ENCODE measurements at places on chromosomes 2 and 18.

DNA sequence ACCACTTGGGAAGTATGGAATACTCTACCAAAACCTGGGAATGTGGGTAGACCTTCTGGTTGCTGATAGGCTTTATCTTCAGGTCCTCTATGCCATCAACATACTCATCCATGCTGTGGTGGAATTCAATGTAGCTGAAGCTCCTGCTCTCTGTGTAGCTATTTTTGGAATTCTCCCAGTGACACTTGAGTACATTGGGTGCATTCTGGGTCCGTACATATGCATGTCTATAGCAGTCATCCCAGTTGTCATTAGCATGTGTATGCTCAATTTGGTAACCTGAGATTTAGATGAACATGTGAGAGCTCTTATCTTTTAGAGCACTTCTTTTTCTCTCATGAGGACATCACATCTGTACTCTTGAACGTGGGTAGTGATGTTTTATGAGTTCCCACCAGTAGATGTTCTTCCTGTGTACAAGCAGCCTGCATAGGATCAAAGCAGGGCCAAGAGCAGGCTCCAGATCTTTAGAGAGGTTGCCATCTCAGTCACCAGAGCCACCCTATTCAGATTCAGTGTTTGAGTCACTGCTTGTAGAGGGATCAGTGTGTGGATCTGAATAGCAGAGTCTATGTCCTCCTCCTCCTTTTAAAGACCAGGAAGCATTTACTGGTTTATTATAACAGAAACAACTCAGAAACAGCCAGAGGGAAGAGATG lies 65.9 kb downstream of the MGAT5 start:
- peak; percentile 30 for DNase-seq

DNA sequence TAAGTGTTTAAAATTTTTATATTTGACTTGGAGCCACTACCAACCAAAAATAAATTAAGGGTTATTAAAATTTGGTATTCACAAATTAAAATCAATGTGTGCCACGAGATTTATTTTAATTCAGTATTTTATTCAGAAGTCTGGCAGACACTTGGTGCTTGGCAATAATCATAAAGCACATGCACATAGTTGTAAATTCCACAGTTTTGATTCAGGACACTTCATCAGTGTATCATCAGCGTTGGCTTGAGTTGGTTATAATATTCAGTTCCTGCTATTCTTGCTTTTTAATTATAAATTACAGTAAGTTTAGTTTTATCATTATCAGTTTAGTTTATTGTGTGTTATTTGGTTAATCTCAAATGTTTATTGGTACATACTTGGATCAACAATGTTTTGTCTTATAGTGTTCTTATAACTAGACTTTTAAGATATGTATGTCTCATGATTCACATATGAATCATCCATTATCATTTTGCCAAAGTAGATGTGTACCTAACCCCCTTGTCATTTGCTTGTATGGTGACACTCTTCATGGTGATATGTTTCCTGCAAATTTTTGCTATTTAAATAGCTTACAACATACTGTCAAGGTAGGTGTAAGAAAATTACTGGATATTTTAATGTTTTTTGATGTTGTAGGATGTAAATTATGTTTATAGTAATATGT lies 237.9 kb downstream of the BABAM2 start:
- DNase-seq: no peak

DNA sequence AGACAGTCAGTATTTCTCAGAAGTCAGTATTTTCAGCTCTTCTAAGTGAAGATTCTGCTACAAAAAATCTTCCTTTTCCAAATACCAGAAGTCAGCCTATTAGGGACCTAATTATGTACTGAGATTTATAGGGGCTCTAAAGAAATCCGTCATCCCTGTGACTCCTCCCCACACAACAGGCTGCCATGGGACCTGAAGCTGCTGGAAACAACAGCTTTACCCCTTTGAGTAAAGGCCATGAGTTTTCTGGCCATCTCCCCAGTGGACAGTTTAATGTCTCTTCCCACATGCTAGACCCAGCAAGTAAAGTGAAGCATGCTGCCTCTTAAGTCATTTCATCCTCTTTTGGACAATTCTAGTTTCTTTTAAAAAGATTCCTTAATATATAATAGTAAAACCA lies 255.7 kb upstream of the ACVR2A start:
- no peak for DNase-seq

- DNase-seq: no peak
Observed at GRCh38 chr2:189595417-189595816, 14.8 kb upstream of the SLC40A1 start.

GRCh38 chr2:26492749-26493515 lies 15.0 kb upstream of the OTOF start:
- DNase-seq: peak; percentile 92

- DNase-seq: peak; percentile 30
Observed at GRCh38 chr2:8551622-8552074, 130.2 kb upstream of the ID2 start.

All from NB4 (cell line).